Activated T-cell treated with anti-CD3 and anti-CD28 coated beads, Interleukin-2, amount 50 U/mL, for 72 hours (primary cell): ENCODE measurements at places on chromosomes 1 and 21.

DNA sequence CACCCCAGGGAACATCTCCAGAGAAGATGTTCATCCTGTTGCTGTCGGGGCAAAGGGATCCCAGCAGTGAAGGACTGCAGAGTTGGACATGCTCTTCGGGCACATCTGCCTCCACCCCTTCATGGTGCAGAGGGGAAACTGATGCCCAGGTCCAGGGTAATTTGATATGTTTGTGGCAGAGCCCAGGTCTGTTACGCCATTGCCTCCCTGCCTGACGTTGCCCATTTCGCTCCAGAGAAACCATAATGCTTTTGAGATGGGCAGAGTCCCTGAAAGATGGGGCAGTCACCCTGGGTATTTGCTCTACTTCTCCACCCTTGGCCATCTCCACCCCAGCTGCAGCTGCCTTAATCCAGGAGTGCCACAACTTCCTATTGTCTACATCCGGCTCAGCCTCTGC lies 290.4 kb upstream of the POU3F1 start:
- DNase-seq = no peak

- peak; percentile 27 for DNase-seq
Observed at GRCh38 chr1:165143437-165144065, 213.0 kb downstream of the LMX1A start.

GRCh38 chr1:192601143-192601542 lies 25.6 kb downstream of the RGS1 start:
- no peak for DNase-seq

- DNase-seq = no peak
Observed at GRCh38 chr21:42782723-42783242, 96.6 kb downstream of the WDR4 start.

DNA sequence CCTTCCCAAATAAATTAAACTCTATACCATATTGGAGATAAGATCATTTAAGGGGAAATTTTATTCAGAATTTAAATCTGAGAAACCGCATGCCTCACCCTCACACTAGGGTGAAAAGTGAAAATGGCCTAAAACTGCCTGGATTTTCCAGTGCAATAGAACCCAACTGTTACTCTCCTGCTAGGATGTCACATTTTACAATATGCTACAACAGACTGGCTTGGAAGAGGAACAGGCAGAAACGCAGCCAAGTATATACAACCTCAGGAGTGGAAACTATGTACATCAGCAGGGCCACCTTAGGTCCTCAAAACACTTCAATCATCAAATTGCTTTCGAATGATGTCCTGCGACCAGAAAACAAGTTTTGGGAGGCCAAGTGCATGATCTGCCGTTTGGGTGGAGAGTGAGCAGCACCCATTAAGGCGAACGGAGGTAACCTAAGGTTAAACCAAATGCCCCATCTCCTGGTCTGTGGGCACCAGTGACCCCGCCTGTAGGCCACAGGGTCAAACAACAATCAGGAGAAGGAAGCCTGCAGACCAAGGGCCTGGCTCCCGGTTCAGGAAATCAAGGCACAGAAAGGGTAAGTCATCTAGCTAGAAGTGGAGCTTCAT lies 4.9 kb downstream of the RCAN1 start:
- no peak for DNase-seq

GRCh38 chr1:39105841-39106765 lies 80.0 kb downstream of the NDUFS5 start:
- peak; percentile 40 for DNase-seq
